ENCODE measurements at places on chromosomes 1 and 21.
A peak's percentile ranks its signal among the peaks of the same experiment; 100 is the strongest.

GRCh38 chr21:26282058-26282457, 111.5 kb upstream of the APP start:
- no peak for DNase-seq

DNA sequence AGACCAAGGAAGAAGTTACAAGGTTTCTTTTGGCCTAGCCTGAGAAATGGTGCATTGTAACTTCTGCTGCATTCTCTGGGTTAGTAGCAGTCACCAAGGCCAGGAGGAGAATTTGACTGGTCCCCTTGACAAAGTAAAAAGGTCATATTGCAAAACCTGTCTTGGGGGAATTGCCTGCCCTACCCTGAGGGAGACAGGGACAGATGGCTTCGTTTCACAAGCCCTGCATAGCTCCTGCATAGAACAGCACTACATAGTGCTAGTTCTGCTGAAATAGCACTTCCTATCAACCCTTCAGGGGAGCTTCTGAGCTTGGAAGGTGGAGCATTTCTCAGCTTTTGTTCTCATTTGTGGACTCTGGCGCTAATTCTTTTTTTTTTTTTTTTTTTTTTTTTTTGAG, 20.4 kb upstream of the AK2 start:
- no peak for DNase-seq

- DNase-seq: no peak
Observed at GRCh38 chr21:40634141-40634540, 212.8 kb downstream of the DSCAM start.

GRCh38 chr1:30816211-30817076, 58.9 kb upstream of the LAPTM5 start:
- DNase-seq: peak; percentile 92

DNA sequence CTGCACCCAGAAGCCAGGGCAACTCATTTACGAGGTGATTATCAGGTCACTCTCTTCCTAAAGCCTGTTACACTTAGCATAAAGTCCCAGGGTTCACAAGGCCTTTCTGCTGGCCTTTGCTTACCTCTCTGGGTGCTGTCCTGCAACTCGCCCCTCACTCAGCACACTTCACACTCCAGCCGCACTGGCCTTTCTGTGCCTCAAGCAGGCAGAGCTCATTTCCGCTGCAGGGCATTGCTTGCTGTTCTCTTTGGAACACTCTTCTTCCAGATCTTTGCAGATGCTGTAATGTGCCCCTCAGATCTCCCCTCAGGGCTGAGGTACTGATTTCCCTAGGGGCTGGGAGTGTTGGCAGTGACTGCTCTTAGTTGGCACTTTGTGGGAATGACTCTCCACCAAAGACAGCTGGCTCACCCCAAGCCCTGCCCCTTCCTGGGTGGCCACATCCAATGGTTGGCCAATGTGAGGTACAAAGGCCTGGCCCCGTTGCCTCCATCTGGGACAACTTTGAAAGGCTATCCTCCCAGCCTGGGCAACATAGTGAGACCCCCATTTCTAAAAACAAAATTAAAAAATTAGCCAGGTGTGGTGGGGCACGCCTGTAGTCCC, 50.8 kb upstream of the SSBP3 start:
- no peak for DNase-seq

- DNase-seq: no peak
Observed at GRCh38 chr1:173682184-173682583, 12.5 kb upstream of the ANKRD45 start.
